Vagina (tissue), 2 donors: ENCODE measurements at places on chromosomes 5 and 9.
A peak's percentile ranks its signal among the peaks of the same experiment; 100 is the strongest.

DNA sequence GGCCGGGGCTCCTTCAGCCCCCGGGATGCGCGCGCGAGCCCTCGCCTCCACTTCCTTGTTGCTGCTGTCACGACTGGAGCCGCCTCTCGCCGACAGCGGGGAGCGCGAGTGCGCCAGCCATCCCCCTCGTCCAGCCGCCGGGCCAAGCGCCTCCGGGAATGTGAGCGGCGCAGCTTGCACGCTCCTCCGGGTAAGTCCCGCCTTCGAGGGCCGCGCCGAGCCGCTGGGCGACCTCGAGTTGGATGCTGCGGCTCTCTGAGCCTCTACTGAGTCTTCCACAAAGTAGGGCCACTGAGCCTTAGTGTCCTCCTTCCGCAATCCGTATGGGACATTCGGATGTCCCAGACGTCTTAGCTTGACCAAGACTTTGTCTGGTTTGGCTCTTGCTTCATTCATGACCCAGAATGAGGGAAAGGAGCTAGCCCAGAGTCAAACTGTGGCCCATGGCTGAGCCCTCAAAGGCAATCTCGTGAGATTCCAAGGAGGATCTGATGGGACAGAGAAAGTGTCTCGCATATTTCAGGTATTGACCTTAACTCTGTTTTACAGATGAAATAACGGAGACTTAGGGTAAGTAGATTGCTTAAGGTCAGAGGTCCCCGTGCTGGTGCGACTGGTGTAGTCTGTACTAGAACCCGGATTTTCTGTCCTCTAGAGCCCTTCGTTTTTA is 586 bp downstream of the HMGXB3 start:
- no peak for DNase-seq

DNA sequence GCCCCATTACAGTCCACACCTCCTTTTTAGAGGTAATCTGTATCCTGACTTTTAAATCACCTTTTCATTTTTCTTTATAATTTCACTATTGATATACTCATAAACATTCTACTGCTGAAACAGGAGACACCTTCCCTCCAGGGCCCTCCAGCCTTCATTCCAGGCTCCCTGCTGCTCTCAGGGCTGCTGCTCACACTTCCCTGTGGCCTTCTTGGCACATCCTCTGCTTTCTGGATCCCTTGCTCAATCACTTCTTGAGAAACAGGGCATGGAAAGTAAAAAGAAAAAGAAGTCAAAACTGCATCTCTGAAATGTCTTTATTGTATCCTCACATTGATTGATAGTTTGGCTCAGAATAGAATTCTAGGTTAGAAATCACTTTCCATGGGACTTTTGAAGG is 19.3 kb upstream of the WNT8A start:
- no peak for DNase-seq

GRCh38 chr5:142958944-142959682 is 188.9 kb downstream of the ARHGAP26 start:
- no peak for DNase-seq

DNA sequence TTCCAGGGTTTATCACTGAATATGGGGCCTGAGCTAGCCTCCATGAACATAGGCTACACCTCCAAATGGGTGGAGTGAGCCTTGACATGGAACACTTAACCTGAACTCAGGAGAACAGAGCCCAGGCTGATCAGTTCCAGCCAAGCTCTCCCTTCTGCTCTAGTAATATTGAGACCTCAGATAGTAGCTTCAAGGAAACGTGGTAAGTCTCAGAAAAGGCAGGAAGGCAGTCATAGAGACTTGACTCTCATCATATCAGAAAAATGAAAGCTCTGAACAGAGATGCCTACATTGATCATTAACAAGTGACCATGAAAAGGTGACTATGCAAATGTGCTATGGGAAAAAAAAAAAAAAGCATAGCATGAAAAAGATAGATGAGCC is 40.5 kb upstream of the MYO10 start:
- no peak for DNase-seq

- DNase-seq: no peak
These were observed 8.7 kb downstream of the TOR1A start for GRCh38 chr9:129815278-129815677.

DNA sequence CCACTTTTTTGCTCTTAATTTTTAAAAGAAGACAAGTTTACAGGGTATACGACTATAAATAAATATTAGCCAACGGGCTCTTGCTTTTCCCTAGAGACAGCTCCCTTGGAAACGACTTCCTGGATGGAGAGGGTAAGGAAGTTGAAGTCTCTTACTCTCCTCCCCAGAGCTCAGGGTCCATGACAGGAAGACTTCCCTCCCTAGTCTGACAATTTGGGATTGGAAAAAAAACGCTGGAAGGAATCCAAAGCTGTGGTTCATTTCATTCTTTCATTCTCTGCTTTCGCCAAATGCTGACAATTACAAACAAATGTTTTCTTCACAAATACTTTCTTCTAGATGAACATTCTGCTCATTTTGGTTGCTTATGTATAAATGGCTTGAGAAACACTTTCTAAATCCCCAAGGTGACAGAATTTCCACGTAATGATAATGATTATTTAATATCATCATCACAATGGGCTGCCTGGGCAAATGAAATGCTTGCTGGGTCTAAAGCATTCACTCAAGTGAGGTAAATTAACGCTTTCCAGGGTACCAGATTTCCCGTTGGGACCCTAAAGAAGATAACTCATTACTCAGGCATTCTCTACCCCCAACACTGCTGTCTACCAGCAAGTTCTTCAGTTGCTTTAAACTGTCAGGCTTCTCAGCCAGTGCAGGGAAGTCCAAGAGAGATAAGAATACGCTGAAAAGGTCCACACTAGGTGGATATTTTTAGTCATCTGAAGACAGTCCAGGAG is 139.8 kb upstream of the SLC30A5 start:
- no peak for DNase-seq

- no peak for DNase-seq
These were observed 42.8 kb downstream of the NFIB start for GRCh38 chr9:14271093-14271673.

GRCh38 chr5:2133080-2133479 is 250.4 kb upstream of the IRX4 start:
- DNase-seq: no peak

- no peak for DNase-seq
These were observed 2.7 kb downstream of the MRPL22 start for GRCh38 chr5:154943527-154943926.

GRCh38 chr5:13551645-13552044 is 392.8 kb downstream of the DNAH5 start:
- DNase-seq: no peak

DNA sequence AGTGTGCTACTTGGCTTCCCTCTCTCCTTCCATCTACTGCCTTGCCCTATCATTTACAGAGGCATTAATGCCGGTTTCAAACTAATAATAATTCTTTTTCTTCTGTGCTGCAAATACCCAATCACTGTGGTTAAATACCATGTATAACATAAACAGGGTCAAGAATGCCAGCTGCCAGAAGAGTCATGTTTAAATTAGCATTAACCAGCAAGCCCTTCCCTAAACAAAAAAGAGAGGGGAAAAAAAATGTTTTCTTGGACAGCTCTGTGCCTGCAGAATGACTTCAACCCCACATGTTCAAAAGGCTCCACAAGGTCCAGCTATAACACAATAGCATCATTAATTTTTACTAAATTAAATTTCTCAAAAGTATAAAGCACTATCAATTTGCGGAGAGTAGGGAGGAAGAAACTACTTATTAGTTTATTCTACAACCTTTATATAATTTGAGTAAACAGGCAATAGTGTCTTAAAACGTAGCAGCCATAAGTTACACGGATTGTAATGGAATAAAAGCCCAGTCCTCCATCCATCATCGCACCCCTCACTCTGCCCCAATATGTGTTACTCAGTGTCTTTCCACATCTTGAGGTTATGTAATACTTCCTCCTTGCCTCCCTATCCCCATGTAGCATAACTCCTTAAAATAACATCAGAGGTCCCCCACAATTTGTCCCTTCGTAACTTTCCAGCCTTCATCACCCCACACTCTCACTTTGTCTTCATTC is 3.9 kb downstream of the LPAR1 start:
- DNase-seq: no peak

DNA sequence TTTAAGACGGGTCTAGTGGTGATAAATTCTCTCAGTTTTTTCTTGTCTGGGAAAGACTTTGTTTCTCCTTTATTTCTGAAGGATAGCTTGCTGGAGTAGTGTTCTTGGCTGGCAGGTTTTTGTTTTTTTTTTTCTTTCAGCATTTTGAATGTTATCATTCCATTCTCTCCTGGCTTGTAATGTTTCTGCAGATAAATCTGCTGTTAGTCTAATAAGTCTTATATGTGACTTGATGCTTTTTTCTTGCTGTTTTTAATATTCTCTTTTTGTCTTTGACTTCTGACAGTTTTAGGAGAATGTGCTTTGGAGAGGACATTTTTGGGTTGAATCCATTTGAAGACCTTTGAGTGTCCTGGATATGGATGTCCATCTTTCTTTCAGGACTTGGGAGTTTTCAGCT is 16.0 kb downstream of the HSD17B4 start:
- no peak for DNase-seq

- no peak for DNase-seq
These were observed 277.2 kb upstream of the CDH9 start for GRCh38 chr5:27315363-27316270.

DNA sequence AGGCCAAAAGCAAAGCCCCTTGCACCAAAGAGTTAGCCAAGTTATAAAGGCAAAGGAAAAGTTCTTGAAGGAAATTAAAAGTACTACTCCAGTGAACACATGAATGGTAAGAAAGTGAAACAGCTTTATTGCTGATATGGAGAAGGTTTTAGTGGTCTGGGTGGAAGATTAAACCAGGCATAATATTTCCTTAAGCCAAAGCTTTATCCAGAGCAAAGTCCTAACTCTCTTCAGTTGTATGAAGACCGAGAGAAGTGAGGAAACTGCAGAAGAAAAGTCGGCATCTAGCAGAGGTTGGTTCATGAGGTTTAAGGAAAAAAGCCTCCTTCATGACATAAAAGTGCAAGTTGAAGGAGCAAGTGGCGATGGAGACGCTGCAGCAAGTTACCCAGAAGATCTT is 3.1 kb upstream of the NUDT12 start:
- DNase-seq: no peak

DNA sequence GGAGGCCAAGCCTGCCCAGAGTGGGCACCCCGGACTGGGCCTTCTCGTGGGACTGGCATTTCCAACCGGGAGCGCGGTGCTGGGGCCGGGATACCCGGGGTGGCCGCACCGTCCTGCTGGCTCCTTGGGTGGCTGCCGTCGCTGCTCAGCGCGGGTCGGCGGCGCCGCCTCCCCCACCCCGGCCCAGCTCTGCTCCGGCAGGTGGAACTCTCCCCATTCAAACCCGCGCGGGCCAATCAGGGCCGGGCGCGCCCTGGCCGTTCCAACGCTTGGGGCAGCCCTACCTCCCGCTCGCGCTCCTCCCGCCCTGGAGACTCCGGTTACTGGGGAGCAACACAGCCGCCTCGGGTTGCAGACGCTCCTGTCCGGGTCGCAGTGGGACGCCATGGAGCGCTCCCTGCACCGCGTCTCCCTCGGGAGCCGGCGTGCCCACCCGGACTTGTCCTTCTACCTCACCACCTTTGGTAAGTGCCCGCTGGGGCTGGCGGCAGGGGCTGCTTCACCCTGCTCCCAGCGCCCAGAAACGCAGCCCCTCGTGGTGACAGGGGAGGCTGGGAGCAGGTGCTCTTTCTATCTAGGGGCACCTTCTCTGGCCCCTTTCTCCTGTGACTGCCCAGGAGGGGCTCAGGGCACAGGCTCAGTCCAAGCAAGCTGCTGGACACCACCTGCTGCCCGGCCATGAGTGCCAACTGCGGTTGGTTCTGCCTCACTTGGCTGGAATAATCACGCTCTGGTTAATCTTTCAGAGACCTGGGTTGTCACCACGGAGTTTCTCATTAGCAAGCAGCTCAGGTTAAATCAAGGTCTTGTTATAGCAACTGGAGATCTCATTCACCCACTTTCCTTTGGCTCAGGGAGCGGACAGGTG is at the start of gene RGS3:
Gene RGS3, plus strand, starts transcription at position 310 of the 868 bp plus-strand sequence. Its CDS starts 76 bp downstream, at position 386.
- no peak for DNase-seq

DNA sequence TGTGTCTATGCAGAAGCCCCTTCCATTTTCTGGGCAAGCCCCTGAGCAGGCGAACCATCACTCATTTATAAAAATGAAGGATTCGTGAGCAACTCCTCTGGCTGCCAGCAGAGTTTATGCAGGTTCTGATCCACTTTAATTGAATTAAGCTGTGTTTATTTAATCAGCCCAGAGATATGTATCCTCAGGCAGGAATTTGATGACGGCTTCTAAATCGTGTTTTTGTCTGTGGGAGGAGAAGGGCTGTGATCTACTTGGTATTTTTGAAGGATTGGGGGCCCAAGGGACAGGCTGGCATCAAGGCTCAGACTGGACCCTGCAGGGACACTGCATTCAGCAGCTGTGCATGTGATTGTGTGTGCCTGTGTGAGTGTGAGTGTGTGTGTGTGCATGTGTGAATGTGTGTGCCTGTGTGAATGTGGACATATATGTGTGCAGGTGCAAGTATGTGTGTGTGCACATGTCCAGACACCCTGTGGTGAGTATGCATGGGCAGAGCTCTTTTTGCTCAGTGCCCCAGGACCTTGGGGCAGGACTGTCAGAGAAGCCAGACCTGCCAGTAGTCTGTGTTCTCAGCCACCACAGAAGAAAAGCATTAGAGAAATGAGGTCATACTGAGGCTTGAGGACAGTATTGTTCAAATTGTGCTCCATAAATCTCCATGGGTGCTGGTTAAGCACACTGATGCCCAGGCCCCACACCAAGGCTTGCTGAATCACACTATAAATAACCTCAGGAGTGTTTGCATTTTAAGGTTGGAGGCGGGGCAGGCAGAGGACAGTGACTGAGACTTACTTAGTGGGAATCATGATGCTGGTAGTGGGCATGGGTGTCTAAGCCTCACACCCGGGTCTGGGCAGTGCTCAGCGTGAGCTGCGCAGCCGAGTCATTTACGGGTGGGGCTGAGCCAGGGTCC is 164.0 kb downstream of the CARTPT start:
- peak; percentile 70 for DNase-seq

GRCh38 chr9:116800885-116801284 is 113.8 kb downstream of the TRIM32 start:
- DNase-seq: no peak

GRCh38 chr5:141343953-141344463 is 379 bp downstream of the PCDHGA3 start:
- no peak for DNase-seq

DNA sequence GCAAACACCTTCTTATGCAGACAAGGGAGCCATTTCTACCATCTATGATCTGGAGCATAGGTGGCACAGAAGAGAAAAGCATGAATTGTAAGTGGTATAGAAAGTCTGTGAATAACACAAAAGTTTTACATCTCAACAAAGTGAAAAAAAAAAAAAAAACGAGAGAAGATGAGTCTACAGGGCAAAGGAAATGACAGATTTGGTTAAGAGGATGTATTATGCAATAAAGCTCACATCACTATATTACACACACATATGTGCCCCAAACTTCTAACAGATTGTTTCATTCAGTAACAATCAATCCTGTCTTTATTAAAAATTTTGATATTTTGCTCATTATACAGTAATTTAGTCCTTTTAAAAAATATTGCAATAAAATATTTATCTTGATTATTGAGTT is 49.8 kb downstream of the CERT1 start:
- no peak for DNase-seq

- DNase-seq: no peak
These were observed 42.7 kb upstream of the PLPP1 start for GRCh38 chr5:55577353-55578060.
